ENCODE measurements at places on chromosomes 5 and 9.

DNA sequence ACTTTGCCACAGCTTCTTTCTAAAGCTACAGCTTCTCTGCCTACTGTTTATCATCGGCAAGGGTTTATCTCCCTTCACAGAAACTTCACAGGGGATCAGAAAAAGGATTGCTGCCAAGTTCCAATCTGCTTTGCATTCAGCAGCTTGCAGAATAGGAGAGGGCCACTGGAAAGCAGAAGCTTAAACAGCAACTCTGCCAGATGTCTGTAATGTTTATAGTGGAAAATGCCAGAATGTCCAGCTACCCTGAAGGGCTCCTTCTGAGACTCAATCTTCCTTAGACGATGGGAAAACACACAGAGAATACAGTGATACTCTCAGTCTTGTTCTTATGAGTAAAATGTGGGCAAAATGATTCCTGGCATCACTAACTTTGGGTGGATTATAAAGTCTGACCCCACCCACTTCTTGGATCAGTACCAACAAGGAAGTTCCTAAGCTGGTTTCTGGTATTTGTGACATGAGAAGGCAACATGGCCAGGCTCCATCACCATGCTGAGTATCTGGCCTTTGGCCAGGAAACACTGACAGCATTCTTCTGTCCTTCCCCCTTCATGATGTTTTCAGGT is 19.0 kb downstream of the STOM start:
- DNase-seq, result no peak

- no peak for DNase-seq
These were observed 286.2 kb downstream of the ACTL7B start for GRCh38 chr9:108569624-108570023.

GRCh38 chr5:151067632-151068432 is 13.0 kb downstream of the TNIP1 start:
- no peak for DNase-seq

DNA sequence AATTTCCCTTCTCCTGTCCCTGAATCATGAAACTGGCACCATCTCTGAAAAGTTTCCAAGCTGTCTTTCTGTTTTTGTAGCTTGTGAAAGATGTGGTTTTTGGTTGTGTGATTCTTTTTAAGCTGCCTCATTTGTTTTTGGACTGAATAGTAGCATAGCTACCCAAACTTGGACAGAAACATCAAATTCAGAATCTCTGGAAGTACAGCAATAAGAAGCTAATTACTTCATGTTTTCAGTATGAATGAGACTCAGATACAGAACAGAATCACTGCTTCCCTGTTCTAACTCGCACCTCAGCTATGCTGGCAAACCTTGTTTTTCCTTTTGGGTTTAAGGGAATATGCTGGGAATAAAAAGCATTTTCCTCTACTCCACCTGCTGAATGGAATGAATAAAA is 101.0 kb downstream of the FGF1 start:
- no peak for DNase-seq

GRCh38 chr9:24901319-24901718 is 355.6 kb upstream of the IZUMO3 start:
- DNase-seq, result no peak

GRCh38 chr5:120518581-120518980 is 54.5 kb downstream of the PRR16 start:
- no peak for DNase-seq

DNA sequence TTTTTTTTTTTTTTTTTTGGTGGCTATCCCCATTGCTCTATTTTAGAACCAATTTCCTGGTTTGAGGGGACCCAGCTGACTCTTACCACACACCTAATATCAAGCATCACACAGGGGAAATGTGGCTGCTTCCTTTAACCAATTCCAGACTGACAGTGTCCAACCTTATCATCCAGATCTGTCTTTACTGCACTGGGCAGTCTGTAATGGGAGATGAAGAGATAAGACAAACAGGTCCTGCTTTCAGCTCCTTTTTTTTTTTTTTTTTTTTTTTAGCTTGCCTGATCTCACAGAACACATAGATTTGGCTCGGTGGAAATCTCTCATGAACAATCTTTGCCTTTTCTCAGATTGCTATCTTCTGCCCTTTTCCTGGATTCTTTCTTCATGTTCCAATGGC is 198.8 kb upstream of the TYRP1 start:
- DNase-seq, result no peak

GRCh38 chr9:79301551-79302391 is 270.0 kb upstream of the TLE4 start:
- DNase-seq, result no peak

- no peak for DNase-seq
These were observed 14.1 kb upstream of the ARHGEF37 start for GRCh38 chr5:149567226-149567625.
